Activated CD8-positive, alpha-beta memory T cell treated with anti-CD3 and anti-CD28 coated beads, Interleukin-2, amount 50 U/mL, for 48 hours (primary cell): ENCODE measurements at places on chromosomes 7 and 10.

- no peak for DNase-seq
Measured at GRCh38 chr7:1632916-1633785, 36.9 kb upstream of the ELFN1 start.

- DNase-seq, result no peak
Measured at GRCh38 chr10:124875596-124875995, 66.3 kb upstream of the ZRANB1 start.

GRCh38 chr10:21487416-21488180 is 37.9 kb downstream of the SKIDA1 start:
- DNase-seq, result no peak

- no peak for DNase-seq
Measured at GRCh38 chr7:73342645-73343044, 14.7 kb downstream of the FKBP6 start.
